ENCODE measurements at places on chromosomes 1 and 21.

DNA sequence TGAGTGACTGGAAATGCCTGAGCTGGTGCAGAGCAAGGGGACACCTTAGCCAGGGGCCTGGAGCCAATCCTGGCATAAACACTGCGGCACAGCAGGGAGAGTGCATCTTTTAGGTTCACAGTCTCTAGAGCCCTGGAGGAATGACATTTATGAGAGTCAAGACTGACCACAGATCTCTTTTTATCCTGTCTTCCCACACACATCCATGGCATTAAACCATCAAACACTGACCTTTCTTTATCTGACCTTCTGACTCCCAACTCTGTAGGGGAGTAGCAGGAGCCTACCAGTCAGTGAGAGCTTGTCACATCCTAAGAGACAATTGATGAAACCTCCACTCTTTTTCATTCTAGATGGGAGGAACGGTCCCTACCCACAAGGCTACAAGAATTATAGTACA lies 7.9 kb downstream of the CD34 start:
- DNase-seq, result no peak

DNA sequence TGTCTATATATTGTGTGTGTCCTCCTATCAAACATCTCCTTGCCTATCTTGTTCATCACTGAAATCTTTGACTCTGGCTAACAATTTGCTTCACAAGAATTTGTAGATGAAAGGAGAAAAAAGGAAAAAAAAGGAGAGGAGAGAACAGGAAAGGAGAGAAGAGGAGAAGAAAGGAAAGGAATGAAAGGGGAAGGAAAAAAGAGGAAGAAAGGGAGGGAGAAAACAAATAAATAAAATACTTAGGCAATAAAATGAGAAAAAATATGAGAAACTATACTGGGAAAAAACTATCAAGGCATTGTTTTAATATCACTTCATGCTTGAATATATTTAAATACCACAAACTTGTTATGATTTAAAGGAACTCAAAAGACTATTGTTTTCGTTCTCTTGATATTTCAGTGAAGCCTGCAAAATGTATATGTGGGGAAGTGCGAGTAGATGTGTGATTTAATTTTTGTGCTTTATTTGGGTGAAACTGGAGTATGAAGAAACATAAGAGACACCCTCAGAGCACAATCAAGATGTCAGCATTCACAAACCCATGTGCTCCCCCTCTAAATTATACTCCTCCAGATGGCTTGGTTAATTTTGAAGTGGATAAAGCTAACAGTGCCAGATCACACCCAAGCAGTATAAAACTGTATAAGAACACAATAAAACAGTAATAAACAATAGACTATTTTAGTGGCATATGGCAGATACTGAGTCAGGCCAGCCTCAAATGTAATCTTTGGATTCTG lies 205.7 kb upstream of the SAMSN1 start:
- DNase-seq, result no peak

- DNase-seq, result no peak
Measured at GRCh38 chr1:192766876-192767275, 42.0 kb upstream of the RGS2 start.

GRCh38 chr1:201282931-201283829 lies at the start of gene PKP1:
TSS of gene PKP1 (plus strand) at chr1:201283506. CDS start at chr1:201283703, 197 bp downstream.
- DNase-seq, result no peak

DNA sequence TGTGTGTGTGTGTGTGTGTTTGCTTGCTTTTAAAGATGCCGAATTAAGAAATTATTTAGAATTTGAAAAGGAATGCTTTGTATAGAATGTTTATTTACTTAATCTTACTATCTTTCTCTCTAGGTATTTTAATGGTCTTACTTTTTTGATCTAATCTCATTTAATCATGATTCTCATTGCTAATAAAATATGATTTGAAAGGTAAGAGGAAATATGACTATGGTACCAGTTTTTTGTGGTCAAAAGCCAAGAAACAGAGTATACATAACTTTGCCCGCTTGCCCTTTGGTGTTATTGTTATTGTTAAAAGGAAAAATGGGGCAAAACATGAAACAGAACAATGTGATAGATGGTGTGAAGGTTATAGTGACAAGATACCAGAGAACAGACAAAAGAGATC lies 74.6 kb downstream of the RPS6KC1 start:
- DNase-seq, result no peak

- DNase-seq, result no peak
Measured at GRCh38 chr21:15749082-15749860, 19.5 kb downstream of the USP25 start.

DNA sequence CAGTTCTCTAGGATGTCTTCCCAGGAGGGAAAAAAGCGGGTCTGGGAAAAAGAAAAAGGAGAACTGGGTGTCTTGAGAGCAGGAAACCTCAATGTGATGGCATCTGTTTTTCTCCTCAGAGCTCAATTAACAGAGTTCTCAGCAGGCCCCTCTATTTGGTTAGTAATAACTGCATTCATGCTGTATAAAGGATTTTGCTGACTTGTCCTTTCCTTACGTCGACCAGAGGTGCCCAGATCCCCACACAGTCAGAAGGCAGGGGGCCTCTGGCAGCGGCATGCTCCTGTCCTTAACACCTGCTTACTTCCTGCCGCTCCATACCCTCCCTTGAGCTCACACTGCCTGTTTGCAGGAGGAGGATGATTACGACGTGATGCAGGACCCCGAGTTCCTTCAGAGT lies 12.3 kb downstream of the PSMD4 start:
- no peak for DNase-seq

- no peak for DNase-seq
Measured at GRCh38 chr1:161705537-161705936, 1.5 kb upstream of the FCRLA start.

GRCh38 chr1:243408479-243408878 lies 152.6 kb downstream of the SDCCAG8 start:
- DNase-seq, result no peak

DNA sequence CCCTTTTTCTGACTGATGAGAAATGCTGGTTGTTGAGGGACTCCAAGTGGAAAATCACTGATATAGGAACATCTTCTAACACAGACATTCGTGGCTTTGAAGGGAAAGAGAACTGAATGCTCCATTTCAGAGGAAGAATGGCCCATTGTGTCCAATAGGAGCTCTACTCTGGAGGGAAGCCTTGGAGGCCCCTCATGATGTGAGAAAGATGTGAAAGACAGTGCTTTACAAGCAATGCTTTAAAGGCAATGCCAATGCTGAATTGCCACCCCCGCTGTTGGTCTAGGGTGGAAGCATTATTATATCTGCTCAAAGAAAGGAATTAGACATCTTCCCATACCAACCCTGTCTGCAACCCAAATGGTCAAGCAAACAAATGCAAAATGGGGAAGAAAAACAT lies 13.7 kb downstream of the NMNAT2 start:
- DNase-seq, result no peak

DNA sequence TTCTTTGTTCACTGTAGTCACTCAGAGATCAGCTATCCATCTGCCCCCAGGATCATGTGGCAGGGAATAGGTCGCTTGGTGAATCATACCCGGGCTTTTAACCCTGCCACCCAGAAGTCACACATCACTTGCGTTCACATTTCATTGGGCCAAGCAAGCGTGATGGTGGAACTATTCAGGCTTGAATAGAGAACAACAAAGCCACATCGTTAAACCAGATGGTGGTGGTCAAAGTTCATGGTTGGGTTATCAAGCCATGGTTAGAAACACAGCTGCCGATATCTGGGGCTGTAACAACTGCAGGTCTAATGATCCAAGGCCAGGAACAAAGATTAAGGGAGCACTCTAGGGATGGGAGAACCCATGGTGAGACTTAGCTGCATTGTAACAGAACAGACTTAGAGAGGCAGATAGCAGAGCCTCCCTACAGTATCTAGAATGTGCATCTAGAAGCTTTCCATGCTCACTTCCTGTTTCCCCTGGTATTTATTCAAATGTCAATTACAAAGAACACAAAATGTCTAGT lies 40.0 kb upstream of the PTPRC start:
- no peak for DNase-seq

DNA sequence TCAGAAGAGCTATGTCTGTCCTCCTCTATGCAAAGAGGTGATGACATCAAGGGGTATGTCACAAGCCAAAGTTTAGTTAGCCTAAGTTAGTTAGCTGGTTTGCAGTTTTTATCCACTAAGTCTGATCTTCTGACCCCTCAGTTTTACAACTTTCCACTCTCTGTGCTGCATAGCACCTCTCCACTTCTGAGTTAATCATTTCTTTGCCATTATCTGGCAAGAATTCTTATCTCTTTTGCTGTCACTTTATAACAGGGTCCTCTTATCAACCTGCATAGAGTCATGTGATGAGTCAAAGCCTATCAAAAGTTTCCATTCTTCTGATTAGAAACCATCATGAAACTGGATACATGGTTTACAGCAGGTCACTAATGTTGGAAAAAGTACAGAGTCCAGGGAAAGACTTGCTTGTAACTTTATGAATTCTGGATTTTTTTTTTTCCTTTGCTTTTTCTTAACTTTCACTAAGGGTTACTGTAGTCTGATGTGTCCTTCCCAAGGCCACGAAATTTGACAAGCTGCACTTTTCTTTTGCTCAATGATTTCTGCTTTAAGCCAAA lies at the start of gene NR5A2:
TSS of gene NR5A2 (plus strand) at position 447 of the 560 bp plus-strand sequence. CDS start 138 bp downstream, outside the sequence.
- no peak for DNase-seq

- no peak for DNase-seq
Measured at GRCh38 chr1:9258629-9259028, 24.1 kb downstream of the H6PD start.

- DNase-seq, result no peak
Measured at GRCh38 chr1:116878804-116879477, 30.8 kb upstream of the PTGFRN start.

DNA sequence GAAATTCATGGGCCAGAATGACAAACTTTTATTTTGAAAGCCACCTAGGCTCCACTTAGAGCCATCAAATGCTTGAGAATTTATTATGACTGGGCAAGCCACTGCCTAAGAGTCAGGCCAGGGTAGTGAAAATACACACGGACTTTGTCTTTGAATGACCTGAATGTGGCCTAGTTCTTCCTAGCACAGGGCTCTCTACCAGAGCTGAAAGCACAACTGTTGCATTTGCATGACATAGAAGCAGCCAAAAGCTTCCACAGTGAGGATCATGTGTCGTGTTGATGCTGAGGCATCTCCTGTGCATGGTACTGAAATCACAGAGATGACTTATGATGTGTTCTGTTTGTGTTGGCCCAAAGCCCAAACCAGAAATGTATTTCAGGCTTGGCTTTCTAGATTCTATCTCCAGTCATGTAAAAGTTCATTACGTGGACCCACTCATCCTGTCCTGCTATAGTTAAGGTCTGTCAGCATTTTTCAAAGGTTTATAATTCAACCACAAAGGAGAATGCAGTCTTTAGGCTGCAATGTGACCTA lies 164.0 kb upstream of the UBE2U start:
- no peak for DNase-seq

DNA sequence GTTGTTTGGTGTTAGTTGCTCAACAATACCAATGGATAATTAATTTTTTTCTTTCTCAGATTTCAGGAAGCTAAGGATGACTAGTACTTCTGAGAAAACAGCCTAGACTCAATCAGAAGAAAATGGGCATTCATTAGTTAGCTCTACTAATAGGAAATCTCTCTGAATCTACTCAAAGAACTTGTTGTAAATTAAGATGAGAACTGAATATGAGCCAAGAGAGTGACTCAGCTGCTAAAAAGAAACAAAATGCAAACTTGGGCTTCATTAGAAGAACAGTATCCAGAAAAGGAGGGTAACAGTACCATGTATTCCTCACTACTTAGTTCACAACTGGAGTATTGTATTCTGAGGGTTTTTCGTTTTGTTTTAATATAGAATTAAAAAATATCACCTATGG lies 12.5 kb downstream of the FOXJ3 start:
- no peak for DNase-seq

- DNase-seq, result no peak
Measured at GRCh38 chr1:19351873-19352272, 39.7 kb downstream of the SLC66A1 start.

GRCh38 chr1:226898246-226898645 lies 27.8 kb downstream of the PSEN2 start:
- no peak for DNase-seq
